Activated CD8-positive, alpha-beta memory T cell treated with anti-CD3 and anti-CD28 coated beads for 24 hours (primary cell): ENCODE measurements at places on chromosomes 13 and 19.
A peak's percentile ranks its signal among the peaks of the same experiment; 100 is the strongest.

GRCh38 chr13:107348471-107348870 lies 780.5 kb upstream of the ARGLU1 start:
- DNase-seq = no peak

GRCh38 chr13:101841698-101842097 lies 389.2 kb downstream of the ITGBL1 start:
- DNase-seq = no peak

DNA sequence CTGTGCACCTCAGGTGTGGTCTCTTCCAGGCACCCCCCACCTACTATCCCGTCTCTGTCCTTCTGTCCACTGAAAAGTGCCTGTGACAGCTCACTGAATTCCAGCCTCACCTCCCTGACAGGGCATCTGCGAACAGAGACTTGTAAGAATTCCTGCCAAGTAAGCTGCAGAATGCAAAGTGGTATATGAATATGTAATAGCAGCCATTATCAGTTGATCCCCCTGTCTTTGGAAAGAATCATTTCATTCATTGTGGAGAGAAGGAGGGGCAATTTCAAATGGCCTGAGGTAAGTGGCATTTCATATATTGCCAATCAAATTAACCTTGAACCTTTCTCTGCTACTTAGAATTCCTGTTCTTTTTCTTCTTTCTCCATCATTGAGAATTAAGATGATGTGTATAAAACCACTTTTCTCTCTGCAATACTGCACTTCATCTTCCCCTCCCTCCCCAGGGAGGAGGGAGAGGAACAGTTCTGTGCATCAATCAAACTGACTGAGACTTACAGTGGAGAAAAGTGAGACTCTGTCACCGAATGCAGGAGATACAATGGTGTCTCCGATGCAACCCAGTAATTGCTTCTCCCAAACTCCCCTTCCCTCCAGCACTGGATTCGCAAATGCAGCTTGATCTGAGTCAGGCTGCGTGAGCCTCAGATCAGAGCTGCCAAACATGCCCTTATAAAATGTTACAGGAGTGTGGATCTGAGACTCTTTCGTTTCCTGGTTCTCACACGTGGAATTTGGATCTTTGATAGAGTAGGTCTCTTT lies 91.7 kb downstream of the SLC10A2 start:
- no peak for DNase-seq

DNA sequence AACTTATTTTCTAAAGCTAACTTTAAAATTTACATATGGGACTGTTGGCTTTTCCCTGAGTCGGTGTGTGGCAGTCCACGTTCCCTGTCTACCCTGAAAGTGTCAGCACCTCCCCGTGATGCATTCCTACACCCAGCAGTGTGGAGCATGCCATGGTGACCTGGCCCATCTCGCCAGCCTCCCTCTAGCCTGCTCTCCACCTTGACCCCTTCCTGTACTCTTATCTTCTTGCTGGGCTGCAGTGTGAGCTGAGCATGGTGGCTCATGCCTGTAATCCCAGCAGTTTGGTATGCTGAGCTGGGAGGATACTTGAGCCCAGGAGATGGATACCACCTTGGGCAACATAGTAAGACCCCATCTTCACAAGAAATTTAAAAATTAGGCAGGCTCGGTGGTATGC lies 25.4 kb downstream of the MICOS13 start:
- DNase-seq = no peak

DNA sequence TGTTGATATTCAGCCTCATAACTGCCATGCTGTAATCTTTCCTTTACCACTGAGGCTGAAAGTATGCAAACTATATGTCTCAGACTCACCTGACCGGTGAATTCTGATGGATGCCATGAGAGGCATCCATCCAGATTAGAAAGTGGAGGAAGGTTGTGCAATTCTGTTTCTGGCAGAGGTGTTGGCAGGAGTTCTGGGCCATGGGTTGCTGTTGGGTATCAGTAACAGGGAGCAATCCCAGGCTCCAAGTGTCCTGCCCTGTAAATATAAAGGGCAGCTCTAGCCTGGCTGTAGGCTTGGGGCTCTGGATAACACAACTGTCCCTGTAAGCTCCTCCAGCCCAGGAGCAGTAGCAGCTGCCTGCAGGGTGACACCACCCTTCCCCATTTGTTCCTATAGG lies 77.4 kb upstream of the ABCC4 start:
- no peak for DNase-seq

GRCh38 chr13:96141032-96141431 lies 51.1 kb downstream of the HS6ST3 start:
- no peak for DNase-seq

DNA sequence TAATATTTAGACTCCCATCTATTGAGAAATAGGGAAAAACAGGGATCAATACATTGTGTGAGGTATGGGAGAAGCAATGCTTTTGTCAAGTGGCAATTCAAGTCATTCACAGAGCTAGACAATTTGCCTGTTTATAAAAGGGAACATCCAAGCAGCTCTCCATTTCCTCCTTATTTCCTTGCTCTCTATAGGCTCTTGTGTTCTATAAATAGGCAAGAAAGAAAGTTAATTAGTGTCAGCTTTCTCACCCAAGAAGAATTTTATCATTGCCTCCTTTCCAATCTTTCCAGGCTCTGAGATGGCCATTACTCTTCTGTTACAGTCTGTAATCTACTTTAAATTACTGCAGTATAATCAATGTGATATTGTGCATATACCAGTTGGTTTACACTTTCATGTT lies 199.9 kb downstream of the LHFPL6 start:
- no peak for DNase-seq

GRCh38 chr19:35592226-35592625 lies 6.3 kb downstream of the PMIS2 start:
- DNase-seq = peak; percentile 60

DNA sequence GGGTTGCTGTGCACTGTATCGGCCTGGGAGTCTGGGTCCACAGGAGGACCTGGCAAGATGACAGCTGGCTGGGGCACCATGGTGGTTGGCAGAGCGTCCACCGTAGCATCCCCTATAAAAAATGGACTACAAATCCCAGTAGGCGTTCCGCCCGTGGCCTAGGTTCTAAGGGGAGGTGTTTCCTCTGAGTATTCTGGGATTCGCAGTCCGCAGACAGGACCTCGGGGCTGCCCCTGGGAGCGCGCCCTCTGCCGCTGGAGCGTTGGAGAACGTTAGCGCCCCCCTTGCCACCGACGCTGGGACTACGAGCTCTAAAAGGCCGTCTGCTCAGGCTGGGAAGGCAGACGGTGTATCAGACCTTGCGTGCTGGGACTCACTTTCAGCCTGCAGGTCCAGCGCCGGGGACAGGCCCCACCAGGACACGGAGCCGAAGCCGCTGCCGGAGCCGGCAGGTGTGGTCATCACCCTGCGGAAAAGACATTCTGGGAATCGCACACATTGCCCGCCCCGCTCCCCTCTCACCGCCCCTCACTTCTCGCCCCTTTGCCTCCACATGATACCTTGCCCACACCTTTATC lies 372 bp downstream of the DNAAF3 start:
- DNase-seq = peak; percentile 71

- no peak for DNase-seq
These were observed 17.3 kb upstream of the OXGR1 start for GRCh38 chr13:97011446-97012131.
